ENCODE measurements at places on chromosomes 13 and 19.
A peak's percentile ranks its signal among the peaks of the same experiment; 100 is the strongest.

- no peak for DNase-seq
Observed at GRCh38 chr19:18508585-18508984, 13.3 kb downstream of the ELL start.

- DNase-seq = peak; percentile 56
Observed at GRCh38 chr19:13155472-13156359, 5.5 kb downstream of the IER2 start.

DNA sequence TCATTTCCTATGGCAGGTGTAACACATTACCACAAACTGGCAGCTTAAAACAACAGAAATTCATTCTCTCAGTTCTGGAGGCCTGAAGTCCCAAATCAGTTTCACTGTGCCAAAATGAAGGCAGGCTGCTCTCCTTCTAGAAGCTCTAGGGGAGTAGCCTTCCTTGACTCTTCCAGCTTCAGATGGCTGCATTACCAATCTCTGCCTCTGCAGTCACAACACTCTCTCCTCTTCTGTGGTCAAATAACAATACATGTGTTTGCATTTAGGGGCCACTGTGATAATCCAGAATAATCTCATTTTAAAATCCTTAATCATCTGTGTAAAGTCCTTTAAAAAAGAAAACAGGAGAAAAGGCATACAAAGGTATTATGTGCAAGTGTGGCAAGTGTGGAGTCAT, 7.8 kb downstream of the DIAPH3 start:
- DNase-seq = no peak

DNA sequence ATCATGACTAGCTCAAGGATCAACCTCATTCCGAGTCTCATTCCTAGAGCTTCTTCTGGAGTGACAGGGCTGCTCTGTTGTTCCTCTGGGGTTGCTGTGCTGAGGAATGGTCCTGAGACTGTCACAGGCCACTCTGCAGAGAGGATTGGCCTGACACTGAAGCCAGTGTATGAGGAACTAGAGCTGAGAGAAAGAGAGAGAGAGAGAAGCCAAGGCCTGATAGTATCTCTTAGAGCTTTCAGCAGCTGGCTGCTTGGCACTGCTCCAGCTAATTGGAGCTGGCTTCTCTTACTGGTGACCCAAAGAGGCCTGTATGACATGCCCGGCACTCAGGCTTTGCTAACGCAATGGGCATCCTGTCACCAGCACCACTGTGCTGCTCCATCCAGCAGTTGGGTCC, 73.4 kb upstream of the FLT1 start:
- peak; percentile 1 for DNase-seq

DNA sequence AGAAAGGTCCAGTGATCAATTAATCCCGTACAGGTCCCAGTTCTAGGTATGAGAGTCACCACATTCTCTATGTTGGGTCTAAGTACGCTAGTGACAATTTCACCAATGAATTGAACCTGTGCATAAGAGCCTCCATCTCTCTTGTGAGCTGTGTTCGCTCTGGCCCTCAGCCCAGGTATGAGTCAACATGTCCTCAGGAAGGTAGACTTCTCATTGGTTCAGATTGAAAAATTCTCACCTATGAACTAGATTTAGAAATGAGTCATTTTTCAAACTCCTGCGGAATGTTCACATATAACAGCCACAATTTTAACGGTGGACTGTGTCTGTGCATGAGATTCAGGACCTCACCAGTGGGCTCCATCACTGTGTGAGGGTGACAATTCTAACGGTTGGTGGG, 12.7 kb upstream of the ZNF43 start:
- DNase-seq = no peak

DNA sequence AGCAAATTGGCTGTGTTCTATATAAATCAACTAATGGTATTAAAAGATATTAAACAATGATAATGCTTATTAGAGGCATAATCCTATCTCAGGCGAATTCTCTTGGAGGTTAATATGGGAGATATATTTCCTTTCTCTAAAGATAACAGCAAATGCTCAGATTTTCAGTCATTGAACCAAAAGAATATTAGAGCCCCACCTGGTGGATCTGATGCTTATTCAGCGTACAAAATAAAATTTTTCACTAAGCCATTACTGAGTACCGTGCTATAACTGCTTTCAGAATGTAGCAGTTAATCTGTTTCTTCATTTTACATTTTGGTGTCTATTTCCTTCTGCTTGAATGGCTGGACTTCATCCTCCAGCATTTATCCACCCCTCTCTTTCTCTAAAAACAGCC, 143.3 kb upstream of the IPO5 start:
- no peak for DNase-seq

- no peak for DNase-seq
Observed at GRCh38 chr13:27665333-27665732, 43.6 kb downstream of the POLR1D start.

- DNase-seq = no peak
Observed at GRCh38 chr13:44048326-44048725, 168.6 kb downstream of the LACC1 start.

GRCh38 chr19:47891622-47891922, 5.5 kb upstream of the SULT2A1 start:
- DNase-seq = no peak

GRCh38 chr13:113746143-113746525, 12.9 kb upstream of the TMEM255B start:
- DNase-seq = no peak

DNA sequence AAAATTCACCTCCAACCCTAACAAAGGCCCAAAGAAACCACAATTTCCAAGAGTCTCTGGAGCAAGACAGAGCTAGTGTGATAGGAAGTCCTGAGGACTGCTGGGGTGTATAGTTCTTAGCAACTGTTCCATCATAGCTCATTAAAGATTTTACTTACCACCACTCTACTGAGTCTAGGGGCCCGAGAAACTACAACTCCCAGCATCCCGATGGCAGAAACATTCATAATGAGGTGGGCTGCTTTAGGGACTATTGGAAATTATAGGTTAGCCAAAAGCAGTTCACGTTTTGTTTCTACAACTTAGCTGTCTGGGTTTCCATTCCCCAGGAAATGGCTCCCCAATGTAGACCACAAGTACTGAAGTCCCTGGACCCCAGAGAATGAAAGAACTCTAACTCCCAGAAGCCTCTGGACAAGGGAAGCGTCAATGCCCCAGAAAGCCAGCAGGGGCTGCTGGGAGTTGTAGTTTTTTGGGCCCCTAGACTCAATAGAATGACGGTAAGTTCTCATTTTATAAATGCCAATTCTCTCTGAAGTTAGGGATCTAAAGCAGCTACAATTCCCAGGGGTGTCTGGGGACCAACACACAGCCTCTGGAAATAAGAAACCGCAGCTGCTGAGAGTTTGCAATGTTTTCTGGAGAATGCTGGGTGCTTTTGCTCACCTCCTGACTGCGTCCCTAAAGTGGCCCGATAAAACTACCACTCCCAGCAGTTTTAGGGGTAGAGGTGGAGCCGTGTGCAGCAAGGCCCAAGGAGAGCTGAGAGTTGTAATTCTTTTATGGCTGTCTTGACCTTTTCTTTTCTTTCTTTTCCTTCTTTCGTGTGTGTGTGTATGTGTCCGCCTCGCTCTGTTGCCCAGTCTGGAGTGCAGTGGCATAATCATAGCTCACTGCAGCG, 11.1 kb downstream of the FTL start:
- no peak for DNase-seq

GRCh38 chr13:70191034-70191433, 82.8 kb upstream of the KLHL1 start:
- no peak for DNase-seq

- DNase-seq = no peak
Observed at GRCh38 chr19:33226550-33227241, 1.0 kb upstream of the SLC7A10 start.

DNA sequence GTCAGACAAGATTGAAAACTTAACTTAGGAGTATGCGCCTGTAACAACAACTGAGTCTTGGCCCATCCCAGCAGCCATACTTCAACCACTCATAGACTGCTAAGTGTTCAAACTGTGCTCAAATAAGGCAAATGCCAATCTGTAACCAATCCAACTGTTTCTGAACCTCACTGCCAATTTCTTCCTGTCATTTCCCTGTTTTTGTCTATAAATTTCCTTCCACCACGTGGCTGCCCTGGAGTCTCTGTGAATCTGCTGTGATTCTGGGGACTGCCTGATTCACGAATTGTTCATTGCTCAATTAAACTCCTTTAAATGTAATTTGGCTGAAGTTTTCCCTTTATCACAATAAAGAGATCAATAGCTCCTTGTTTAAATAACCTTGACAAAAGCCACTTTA, 50.8 kb upstream of the FREM2 start:
- DNase-seq = no peak
